PC-9 (cell line): ENCODE measurements at places on chromosomes 5 and 9. TPM values are rescaled to one million over a fixed set of nuclear protein-coding genes. Genes with fewer than 3 reads are reported as not detected.

The IL3 gene
- not detected in 2 replicates for total RNA-seq

The TPM2 gene
- total RNA-seq = 30.5 and 60.0 TPM in 2 replicates

The ADAMTS6 gene
- 1.4 and 2.1 TPM in 2 replicates for total RNA-seq

The HTR1A gene
- total RNA-seq = not detected in 2 replicates

The ZNF883 gene
- 1.7 and 2.2 TPM in 2 replicates for total RNA-seq

GRCh38 chr9:13508681-13509080 lies 229.2 kb upstream of the MPDZ start:
- H3K27me3 ChIP-seq = no peaks in the 10 kb centered on the region
- H3K27ac ChIP-seq = no peak overlapping the region
- H3K4me1 ChIP-seq = no peaks in the 10 kb centered on the region
- no peak for DNase-seq
- H3K4me3 ChIP-seq = no peak overlapping the region

GRCh38 chr5:142572006-142572405 lies 113.9 kb downstream of the FGF1 start:
- H3K36me3 ChIP-seq = no peaks in the 10 kb centered on the region
- H3K4me3 ChIP-seq = no peak overlapping the region
- H3K27me3 ChIP-seq = no peaks in the 10 kb centered on the region
- no peaks in the 10 kb centered on the region for H3K4me1 ChIP-seq

- no peaks in the 10 kb centered on the region for H3K36me3 ChIP-seq
- no peak overlapping the region for H3K4me3 ChIP-seq
- no peak for DNase-seq
- no peaks in the 10 kb centered on the region for H3K4me1 ChIP-seq
- H3K27me3 ChIP-seq = 0 out of 2 replicates have a peak, but pooled peaks cover 2% of the 10 kb centered on the region
Measured at GRCh38 chr9:78714576-78714975, 417.7 kb downstream of the PSAT1 start.

DNA sequence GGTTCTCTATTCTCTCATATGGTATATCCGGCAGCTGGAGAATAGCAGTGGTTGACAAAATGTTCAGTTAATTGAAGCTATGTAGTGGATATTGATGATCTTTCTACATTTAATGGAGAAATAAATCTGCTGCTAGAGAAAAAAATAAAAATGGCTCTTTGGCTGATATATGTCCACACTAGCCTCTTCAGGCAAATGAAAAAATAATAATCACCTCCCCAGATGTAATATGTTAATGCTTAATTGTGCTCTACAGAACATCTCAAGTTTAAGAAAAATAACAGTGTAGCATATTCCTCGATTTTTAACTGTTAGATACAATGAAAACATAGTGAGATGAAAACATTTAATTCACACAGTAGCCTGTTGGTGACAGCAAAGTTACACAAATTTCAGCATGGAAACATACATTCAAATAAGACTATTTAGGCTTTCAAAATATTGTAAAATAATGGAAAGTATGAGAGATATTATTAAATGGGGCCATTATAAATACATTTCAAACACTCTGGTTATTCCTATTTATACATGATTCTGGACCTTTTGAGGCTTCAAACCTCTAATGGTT lies 543.0 kb downstream of the MAT2B start:
- no peak overlapping the region for H3K4me3 ChIP-seq
- no peak overlapping the region for H3K27ac ChIP-seq
- no peaks in the 10 kb centered on the region for H3K4me1 ChIP-seq
- H3K36me3 ChIP-seq = no peaks in the 10 kb centered on the region
- DNase-seq = no peak

- no peak overlapping the region for H3K4me3 ChIP-seq
- no peak for DNase-seq
- H3K4me1 ChIP-seq = no peaks in the 10 kb centered on the region
- no peak overlapping the region for H3K27ac ChIP-seq
- H3K27me3 ChIP-seq = no peaks in the 10 kb centered on the region
Measured at GRCh38 chr9:110526426-110526825, 53.1 kb downstream of the SVEP1 start.

DNA sequence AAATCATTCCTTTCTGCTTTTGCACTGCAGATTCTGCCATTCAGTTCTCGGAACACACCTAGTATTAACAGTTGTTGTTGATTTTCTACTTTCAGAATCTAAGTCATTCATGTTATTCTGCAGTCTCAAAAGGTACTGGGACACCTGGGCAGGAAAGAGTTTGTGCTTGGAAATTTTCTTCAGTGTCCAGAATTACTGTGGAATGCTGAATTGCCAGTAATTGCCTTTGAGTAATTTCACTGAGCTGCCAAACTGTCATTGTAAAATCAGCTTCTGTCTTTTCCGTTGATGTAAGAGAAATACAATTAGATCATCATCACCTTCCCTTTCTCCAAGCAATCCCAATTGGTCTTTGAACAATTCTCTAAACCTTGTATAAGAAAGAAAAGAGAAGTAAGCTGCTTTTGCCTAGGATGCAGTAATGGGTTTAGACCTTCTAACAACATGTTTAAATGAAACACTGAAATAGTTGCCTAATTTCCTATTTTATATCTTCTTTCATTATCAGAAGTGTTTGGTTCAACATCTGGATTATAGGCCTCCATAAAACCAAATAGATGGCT lies 75.7 kb upstream of the TGFBR1 start:
- DNase-seq = no peak
- H3K36me3 ChIP-seq = no peaks in the 10 kb centered on the region
- H3K4me1 ChIP-seq = peaks cover 17% of the 10 kb centered on the region
- no peaks in the 10 kb centered on the region for H3K27me3 ChIP-seq
- H3K4me3 ChIP-seq = no peak overlapping the region

DNA sequence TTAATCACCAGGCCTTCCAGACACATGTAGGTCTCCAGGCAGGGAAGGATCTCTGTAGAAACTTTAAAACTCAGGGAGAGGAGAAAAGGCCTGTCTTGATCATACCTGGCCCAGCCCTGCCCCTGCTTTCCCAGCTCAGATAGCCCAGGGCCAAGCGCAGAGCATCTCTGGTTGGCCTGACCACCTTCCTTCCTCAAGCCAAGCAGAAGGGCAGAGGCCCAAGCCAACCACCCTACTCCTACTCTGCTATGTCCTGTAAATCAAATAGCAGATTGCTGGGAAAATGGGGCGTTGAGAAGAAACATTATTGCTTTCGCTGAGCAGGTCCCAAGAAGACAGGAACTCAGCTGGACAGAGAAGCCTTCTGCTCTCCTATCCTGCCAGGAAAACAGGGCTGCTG lies 14.3 kb downstream of the ENHO start:
- H3K4me3 ChIP-seq = no peak overlapping the region
- H3K27me3 ChIP-seq = peaks cover 7% of the 10 kb centered on the region; the same call in 1 of the 2 replicates
- no peaks in the 10 kb centered on the region for H3K36me3 ChIP-seq
- no peak overlapping the region for H3K27ac ChIP-seq

DNA sequence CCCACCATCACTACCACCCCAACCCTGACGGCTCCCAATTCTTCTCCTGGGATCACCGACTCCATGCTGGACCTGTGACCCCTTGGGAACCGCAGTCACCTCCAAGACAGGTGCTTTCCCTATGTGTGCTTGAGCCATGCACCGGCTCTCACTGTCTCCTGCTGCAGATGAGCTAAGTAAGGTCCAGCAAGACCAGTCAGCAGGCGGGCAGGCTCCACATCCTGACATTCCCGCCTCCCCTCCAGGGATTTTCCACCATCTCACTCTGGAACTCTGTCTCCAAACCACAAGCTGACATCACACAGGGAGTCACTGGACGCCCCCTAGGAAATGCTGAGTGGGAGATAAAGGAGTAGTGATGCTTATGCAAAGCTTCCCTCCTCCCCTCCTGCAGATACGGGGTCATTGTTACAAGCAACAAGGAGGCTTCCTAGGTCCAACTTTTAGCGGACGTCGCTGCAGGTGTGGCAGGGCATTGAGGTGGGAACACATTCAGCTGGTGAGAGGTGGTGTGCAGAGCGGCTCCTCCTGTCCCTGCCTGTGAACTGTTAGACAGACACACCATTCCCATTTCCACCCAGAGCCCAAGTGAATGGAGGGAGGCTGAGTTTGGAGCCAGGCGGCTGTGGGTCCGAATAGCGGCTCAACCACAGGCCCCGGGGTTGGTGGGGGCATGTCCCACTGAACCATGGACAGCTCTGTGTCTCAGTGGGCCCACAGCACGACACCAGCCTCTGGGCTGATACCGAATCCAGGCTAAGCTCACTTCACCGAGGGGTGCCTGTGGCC lies 129.2 kb upstream of the PHYKPL start:
- no peaks in the 10 kb centered on the region for H3K36me3 ChIP-seq
- no peak overlapping the region for H3K27ac ChIP-seq
- DNase-seq = no peak
- no peaks in the 10 kb centered on the region for H3K4me1 ChIP-seq
